ENCODE measurements at places on chromosomes 7 and 10. TPM values are rescaled to one million over a fixed set of nuclear protein-coding genes. Genes with fewer than 3 reads are reported as not detected.

GRCh38 chr7:156327916-156328315 is 312.7 kb upstream of the RNF32 start:
- DNase-seq, result no peak

DNA sequence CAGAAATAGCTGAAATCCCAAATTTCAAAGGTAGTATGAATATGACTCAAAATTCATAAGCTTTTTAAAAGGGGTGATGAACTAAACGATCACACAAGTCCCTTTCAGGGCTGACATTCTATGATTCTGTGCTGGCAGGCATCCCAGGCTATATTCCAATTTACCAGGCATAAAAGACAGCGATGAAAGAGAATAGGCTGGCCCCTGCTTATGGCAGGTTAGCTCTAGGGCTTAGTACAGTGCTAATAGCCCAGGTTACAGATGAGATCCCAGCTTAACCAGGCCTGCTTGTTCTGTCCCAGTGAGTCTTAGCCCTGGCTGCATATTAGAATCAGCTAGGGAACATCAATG is 56.4 kb downstream of the CDHR3 start:
- DNase-seq, result no peak

- DNase-seq, result no peak
Measured at GRCh38 chr7:132417103-132417906, 159.0 kb downstream of the PLXNA4 start.

SPAG6 gene
- polyA plus RNA-seq, result not detected

DNA sequence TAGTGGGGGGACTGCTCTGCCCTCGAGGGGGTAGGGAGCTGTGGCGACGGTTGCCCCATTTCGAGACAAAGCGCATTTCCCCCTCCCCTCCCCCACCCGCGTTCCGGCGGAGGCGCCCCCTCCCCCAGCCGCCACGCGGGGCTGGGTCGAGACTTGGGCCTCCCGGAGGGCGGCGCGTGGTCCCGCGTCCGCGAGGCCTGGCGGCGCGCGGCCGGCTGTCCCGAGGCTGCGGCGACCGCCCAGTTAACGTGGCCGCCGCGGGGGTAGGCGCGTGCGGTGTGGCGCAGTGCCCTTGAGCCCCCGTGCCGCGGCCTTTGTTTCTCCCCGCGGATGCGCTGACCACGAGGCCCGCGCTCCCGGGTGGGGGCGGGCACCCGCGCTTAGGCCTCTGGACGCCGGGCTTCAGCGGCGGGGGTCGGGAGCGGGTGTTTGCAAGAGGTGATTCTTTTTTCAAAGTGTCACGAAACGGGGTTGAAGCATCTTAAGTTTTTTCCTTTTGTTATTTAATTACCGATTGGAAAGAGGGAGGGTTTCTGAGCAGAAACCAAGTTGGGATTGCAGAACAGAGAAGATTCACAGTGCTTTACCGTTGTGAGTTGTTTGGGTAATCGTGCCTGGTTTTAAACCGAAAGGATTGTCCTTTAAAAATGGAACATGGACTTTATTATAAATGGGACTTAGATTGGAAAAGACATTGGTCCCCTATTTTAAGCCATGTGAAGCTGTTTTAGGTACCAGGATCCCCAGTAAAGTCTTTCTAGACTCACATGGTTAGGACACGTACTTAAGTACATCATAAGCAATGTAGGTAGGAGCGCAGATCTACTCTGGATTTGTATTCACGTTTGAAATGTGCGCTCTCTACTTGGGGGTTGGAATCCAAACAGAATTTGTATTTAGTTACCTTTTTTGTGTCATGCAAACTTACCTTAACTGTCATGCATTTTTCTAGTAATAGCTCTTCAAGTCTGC is 760 bp downstream of the CBX3 start:
- peak; percentile 54 for DNase-seq

GRCh38 chr10:63920926-63921325 is 399.7 kb downstream of the REEP3 start:
- no peak for DNase-seq

DNA sequence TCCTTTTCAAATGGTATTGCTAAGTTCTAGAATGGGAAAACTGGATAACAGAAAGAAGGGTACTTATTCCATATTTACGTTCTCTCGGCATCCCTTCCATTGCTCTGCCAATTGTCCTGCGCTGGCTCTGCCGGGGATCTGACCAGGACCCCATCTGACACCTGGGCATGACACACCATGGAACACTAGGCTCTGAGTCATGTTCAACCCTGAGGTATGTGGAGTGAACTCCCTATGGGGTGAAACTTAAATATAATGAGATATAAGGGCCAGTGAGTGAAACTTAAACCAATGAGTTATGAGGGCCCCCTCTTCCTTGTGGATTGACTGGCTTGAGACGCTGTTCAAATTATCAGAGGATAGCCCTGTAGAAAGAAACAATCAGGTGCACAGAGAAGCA is 55.1 kb upstream of the ZEB1 start:
- no peak for DNase-seq

ETV1 gene
- 0.73 TPM for polyA plus RNA-seq

Data from A549 (cell line).